Left ventricle myocardium superior (tissue), 1 donor: ENCODE measurements at places on chromosomes 4 and X.

GRCh38 chrX:133306316-133306715, 88.2 kb upstream of the TFDP3 start:
- DNase-seq = no peak

DNA sequence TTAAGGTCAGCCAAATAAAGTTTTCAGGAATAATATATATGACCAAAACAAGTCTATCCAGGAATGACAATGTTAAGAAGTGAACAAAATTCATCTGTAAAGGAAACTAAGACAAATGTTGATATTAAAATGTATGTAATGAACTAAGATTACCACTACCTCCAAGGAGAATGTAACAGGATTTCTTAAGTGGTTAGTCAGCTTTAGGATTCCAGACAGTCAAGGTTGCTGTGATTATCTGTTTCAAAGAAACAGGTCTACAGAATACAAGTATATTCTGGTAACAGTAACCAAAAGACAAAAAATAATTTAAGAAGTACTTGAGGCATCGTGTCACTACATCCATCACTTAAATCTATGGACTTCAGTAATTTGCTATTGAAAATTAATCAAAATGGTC, 172.8 kb downstream of the SCFD2 start:
- no peak for DNase-seq

DNA sequence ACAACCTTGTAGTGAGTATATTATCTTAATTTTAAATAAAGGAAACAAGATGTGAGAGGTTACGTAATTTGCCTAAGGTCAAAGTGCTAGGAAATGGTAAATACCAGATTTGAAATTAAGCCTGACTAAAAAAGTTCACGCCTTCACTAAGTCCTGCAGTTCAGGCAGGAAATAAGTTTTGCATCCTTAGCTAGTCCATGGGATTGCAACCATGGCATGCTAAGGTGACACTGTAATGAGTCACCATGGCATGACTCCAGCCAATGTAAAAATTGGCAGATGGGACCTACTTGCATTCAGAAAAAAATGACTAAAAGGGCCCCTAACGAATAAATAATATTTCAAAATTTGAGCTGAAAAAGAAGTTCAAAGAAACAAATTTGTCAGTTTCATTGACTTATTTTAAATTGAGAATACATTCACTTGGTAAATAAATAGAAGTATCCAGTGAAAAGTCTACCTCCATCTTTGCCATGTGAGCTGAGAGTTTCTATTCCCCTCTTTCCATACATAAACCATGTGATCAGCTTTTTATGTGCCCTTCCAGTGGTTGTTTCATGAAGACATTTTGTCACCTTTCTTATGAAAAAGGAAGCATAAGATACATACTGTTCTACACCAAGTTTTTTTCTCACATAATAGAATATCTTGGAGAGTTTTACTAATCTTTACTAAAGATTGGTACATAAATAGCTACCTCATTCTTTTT, 72.4 kb downstream of the ANKRD50 start:
- DNase-seq = no peak

GRCh38 chrX:44903830-44904530, 31.0 kb downstream of the KDM6A start:
- no peak for DNase-seq

GRCh38 chr4:98688411-98689290, 30.2 kb upstream of the TSPAN5 start:
- DNase-seq = no peak

GRCh38 chr4:138010639-138011038, 231.5 kb downstream of the SLC7A11 start:
- DNase-seq = no peak

DNA sequence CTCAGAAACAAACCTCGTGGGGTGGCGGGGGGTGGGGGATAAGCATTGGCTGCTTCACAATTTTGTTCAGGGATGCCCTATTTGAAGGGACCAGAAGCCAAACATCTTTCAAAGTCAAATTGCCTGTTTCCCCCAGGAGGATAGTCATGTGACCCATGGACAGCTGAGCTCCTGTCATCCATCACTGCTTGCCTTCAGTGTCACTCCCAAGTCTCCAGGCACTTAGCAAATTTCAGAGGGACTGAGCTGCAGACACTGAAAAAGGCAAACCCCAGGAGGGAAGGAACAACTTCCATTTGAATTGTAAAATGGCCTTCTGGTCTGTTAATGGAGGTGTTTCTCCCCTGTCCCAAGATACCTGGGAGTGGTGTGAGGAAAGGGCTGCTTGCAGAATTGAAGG, 73.4 kb downstream of the FRMPD3 start:
- no peak for DNase-seq
